ENCODE measurements at places on chromosomes 6 and 20.
A peak's percentile ranks its signal among the peaks of the same experiment; 100 is the strongest.

- no peak for DNase-seq
Observed at GRCh38 chr6:56172144-56172543, 75.2 kb downstream of the COL21A1 start.

DNA sequence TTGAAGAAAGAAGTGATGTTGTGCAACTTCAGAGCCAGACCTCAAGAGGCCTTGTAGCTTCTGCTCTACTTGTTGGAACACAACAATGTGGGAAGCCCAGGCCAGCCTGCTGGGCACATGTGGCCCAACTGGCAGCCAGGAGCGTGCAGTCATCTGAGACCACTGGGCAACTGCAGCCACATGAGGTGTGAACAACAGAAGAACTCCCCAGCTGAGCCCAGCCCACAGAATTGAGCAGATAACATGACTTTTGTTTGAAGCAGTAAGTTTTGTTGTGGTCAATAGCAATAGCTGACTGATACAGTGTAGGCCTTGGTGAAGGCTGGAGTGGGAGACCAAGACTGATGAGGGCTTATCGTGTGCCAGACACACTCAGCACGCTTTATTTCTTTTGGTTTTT lies 8.6 kb upstream of the ADAM33 start:
- no peak for DNase-seq

DNA sequence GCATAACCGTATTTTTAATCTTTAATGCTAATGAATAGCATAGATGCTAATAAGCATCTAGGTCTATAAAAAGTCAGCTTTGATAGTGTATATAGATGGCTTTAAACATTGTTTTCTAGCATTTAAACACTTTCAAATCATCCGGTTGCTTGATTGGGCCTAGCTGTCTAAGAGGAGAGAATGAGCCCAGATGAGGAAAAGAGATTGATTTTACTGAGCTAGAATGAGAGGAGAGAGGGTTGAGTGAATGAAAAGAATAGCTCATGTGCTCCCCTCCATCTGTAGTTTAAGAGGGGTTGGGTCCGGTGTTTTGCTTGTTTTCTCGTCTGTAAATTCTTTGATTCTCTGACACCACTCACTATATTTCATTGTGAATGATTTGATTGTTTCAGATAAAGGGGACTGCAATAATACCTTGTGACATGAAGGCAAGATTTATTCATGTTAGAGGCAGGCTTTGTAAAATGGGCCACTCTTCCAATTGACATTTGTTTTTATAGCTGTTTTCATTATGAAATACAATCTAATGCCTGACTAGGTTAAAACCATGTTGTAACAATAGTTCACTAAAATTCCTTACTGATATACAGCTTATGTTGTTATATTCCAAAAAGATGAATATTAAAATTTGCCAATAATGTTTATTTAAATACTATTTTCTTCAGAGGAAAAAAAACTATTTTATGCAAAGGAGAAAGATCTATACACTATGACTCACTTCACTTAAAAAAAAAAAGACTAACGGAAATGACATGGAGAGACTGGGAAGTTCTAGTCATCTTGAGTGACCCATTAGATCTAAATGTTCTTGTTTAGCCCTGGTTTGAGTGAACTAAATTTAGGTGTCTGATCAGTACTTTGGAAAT lies 3.2 kb downstream of the PTPN1 start:
- DNase-seq: no peak

DNA sequence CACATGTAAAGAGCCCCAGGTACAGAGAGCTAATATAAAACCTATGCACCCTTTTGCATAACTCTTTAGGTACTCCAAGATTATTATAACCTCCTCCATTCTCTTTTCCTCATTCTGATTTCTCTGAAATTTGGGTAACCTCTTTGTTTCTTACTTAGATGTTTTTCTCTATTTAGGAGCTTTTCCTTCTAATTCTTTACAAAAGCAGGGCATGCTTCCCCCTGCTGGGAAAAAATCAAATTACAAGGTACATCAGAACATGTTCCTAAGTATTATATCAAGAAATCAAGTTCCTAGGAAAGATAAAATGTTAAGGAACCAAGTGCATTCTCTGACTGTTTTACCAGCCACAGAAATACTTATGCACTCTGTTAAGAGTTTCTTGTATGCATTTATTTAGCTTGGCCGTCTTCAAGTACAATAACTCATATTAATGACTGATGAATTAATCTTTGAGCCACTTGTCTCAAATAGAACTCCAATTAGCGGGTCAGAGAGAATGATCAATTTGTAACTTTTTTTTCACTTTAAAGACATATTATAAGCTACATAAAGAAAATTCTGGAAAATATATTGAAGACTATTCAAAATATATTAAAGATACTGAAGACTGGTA lies 2.1 kb downstream of the KHDRBS2 start:
- no peak for DNase-seq

DNA sequence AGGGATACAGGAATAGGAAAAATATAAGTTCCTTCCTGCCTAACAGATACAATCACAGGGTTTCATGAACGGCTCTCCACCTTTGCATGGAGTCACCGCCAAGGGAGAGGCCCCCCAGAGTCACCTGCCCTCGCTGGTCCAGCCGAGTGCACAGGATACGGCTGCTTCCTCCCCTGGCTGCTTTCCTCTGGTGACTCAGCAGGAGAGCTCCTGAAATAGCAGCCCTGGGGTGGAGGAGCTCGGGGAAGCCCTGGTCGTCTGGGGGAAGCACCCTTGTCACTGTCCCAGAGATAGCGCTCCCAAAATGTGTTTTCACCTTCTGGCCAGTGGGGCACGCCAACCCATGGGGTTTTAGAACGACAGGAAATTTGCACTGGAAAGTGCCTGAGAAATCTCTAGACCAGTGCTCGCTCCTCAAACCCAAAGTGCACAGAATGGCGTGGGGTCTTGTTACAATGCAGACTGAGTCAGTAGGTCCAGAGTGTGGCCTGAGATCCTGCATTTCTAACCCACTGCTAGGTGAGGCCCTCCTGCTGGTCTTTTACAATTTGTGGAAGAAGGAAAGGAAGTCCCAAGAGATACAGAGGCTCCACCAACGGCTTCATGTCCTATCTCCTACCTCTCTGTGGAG lies 35.9 kb upstream of the FAM50B start:
- no peak for DNase-seq

DNA sequence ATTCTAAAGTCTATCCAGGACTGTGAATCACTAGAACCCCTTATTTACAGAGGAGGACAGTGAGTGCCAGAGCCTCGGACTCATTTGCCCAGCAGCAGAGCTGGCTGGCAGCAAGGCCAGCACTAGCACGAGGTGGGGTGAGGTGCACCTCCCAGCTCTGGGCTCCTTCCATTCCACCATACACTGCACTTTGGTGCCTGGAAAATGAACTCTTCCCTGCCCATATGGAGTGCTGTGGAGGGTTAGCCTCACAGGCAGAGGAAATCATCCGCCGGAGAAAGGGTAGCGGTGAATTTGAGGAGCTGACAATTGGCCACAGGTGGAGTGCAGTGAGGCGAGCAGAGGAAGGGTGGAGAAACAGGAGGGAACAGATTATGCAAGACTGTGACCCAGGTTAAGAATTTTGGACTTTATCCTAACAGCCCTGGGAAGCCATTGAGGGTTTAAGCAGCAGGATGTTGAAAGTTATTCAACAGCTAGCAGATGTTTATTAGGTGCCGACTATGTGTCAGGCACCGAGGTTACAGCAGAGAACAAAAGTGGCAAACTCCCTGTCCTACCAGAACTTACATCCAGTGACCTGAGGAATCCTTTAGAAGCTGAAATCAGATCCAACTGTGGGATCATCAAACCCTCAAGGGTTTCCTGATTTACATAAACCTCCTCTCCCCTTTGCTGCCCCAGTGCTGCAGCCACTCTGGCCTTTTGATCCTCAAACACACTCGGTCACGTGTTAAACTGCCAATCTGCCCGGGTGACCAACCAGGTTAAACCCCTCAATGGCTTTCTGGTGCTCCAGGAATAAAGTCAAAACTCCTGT lies 6.2 kb downstream of the TRIM26 start:
- DNase-seq: no peak

DNA sequence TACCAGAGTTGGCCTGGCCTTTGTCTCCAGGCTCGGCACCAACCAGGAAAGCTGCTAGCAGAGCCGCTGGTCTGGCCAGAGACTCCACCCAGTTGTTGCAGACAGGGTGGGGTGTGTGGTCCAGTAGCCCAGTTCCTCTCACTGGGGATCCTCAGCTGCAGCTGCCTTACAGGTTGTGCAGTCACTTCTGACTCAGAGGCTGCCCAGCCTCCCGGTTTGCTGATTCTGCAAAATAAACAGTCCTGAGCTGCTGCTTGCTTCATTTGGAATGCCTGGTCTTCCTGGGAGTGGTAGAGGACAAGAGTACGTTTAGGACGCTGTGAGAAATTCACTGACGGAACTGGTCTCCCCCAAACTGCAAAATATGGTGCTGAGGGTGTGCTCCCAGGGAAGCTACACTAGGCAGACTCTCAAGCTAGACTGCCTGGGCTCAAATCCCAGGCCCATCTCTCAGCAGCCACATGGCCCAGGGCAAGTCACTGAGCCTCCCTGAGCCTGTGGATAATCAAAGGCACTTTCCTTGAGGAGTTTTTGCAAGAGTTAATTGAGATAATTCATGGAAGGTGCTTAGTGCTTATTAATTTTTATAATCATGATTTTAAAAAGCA lies 246.1 kb downstream of the TFAP2C start:
- peak; percentile 11 for DNase-seq

- no peak for DNase-seq
Observed at GRCh38 chr6:110395221-110395620, 20.2 kb downstream of the DDO start.

DNA sequence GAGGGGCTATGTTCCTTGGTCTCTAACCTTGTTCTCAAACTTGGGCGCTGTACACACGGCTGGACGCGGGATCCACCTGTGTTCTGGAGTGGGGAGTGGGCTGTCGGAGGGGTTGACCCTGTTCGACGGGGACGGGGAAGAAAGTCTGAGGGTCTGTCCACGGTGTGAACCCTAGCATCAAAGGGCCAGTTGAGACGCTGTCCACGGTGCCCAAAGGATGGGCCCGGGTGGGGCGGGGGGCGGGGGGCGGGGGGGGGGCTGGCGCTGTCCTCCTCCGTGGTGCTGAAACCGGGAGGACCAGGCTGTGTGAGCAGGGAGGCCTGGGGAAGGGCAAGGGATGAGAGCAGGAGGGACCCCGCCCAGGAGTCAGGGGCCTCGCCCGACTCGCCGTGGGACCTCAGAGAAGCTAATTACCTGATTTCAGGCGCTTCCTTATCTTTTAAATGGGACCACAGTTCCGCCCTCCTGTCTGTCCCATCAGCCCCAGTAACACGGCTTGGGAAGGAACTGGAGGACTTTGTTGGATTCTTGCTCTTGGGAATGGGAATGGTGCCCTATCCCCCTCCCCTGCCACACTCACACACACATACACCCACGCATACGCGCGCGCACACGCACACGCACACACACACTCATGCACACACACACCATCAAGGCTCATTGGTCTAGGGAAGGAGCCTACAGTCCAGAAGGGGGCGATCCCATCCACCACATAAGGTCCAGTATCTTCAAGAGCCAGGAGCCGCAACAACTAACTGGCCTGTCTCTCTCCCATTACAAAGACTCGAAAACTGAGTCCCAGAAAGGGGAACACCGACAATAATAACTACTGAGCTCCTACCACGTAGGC lies 1.0 kb upstream of the VSTM2L start:
- peak; percentile 34 for DNase-seq

DNA sequence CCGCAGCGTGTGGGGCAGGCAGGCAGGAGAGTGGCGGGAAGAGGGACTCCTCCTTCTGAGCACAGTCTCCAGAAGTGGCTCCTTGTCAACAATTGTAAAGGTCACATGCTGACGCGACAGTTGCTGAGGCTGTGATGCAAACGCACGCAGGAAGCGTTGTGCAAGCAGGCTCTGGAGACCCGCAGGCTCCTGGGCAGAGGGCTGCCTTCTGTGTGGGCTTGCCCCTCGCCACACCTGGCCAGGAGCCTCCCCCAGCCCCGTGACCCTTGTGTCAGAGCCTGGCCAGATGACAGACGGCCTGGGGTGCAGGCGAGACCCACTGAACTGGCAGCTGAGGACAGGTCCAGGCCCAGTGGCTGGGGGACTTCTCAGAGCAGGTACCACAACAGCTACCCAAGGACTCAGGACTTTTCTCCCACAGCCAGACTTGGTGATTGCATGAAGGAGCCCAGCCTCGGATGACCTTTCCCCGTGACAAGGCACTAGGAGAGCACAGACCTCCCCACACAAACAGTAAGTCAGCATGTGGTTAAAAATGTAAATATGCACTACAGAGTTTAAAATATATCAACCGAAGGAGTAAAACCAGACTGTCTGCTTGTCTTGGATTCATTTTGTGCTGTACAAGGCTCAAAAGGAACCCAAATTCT lies 222.1 kb upstream of the RREB1 start:
- DNase-seq: no peak

DNA sequence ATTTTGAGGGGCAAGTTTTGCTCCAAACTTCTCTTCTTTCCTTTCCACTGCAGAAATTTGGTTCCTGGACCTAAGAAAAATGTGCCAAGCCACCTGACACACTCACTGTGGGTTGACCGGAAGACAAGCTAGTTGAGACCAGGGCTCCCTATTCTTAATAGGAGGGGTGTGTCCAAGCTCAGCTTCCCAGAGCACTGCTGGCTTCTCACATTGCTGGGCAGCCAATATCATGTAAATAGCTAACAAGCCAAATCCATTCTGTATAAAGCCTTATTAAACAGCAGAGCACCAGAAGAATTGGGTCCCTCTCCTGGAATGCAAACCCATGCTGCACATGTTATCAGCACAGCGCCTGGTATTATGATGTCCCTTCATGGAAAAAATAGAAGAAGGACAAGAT lies 17.0 kb upstream of the SAMD3 start:
- no peak for DNase-seq

GRCh38 chr6:87155842-87156815 lies 764 bp downstream of the ZNF292 start:
- no peak for DNase-seq

GRCh38 chr6:15184441-15184861 lies 61.4 kb upstream of the JARID2 start:
- DNase-seq: no peak

GRCh38 chr6:114375541-114376192 lies 32.8 kb upstream of the HS3ST5 start:
- no peak for DNase-seq

GRCh38 chr20:51023617-51024155 lies 779 bp upstream of the KCNG1 start:
- DNase-seq: no peak

GRCh38 chr6:113971741-113972140 lies 793 bp upstream of the HDAC2 start:
- DNase-seq: no peak

GRCh38 chr20:44485078-44485829 lies 9.6 kb downstream of the TTPAL start:
- no peak for DNase-seq

GRCh38 chr6:47241742-47242482 lies 67.8 kb downstream of the TNFRSF21 start:
- DNase-seq: peak; percentile 5

DNA sequence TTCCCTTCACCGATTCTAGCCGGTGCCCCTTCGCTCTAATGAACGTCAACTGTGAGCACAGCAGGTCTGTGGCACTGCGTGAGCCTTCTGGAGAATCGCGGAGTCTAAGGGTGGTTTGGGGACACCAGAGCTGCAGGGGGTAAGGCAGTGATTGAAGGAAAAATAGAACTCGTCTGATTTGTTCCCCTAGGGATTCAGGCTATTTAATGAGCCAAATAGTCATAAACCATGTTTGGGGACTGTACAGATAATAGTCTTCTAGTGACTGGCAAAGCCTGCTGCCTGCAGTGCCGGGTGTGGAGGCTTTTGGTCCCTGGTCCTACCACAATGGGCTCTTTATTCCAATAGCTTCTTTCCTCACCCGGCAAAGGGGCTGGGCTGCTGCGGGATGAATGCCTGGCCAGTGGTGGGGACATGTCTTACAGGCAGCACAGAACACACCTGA lies 11.1 kb upstream of the NTSR1 start:
- no peak for DNase-seq

- no peak for DNase-seq
Observed at GRCh38 chr6:82337688-82338257, 25.8 kb upstream of the TPBG start.
